Activated T-cell treated with anti-CD3 and anti-CD28 coated beads, Interleukin-2, amount 50 U/mL, for 72 hours (primary cell): ENCODE measurements at places on chromosomes 1 and 21. TPM values are rescaled to one million over a fixed set of nuclear protein-coding genes. Genes with fewer than 3 reads are reported as not detected.

CACNA1S gene
- total RNA-seq, result not detected

HSD3B1 gene
- total RNA-seq, result not detected

RPE65 gene
- total RNA-seq, result not detected

TAS1R1 gene
- total RNA-seq, result not detected

KCND3 gene
- total RNA-seq, result not detected
